Mesenteric fat pad (tissue), 1 donor: ENCODE measurements at places on chromosomes 7 and 10. TPM values are rescaled to one million over a fixed set of nuclear protein-coding genes. Genes with fewer than 3 reads are reported as not detected.

DNA sequence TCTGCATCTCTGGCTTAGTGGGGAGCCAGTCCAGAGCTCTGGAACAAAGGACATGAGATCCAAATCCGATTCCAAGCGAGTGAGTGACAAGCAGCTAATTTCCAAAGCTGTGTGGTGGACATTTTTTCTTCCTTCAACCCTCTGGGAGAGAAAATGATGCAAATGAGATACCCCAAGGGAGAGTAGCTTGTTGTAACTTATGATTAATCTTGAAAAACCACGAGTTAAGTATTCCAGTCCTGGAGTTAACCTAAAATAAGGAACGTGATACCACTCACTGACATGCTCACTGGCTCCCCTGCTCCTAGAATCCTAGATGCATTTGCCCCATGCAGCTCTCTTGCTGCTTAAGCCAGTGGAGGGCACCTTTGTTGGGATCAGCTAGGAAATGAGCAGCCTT is 116.0 kb upstream of the HABP2 start:
- DNase-seq = no peak

DNA sequence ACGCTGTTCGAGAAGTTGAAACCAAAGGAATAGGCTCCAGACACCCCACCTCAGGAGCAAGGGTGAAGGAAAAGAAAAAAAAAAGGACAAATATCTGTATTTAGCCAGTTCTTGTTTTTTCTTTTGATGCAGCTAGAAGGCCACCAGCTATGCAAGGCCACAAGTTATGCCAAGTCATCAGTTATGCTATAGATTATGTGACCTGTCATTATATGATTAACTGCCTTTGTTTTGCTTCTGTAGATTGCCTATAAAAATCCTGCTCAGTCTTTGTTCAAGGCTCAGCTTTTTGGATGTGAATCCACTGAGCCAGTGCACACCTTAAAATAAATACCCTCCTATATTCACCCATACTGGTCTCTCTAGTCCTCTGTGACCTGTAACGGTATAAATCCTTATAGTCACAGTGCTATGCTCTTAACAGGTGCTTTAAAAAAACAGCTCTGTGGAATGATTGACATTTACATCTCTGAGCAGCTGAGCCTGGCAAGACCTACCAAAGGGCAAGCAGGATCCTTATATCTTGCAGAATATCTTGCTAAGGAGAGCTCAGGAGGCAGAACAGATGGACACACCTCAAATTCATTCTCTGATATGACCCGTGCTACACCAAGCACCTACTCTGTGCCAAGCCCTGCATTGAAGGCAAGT is 20.4 kb downstream of the MAT1A start:
- DNase-seq = no peak

C10orf62 gene
- not detected for total RNA-seq

- no peak for DNase-seq
Measured at GRCh38 chr7:124764051-124764846, 1.3 kb downstream of the GPR37 start.

CH25H gene
- total RNA-seq = 4.8 TPM

- no peak for DNase-seq
Measured at GRCh38 chr7:117731455-117731854, 141.8 kb downstream of the CTTNBP2 start.

DNA sequence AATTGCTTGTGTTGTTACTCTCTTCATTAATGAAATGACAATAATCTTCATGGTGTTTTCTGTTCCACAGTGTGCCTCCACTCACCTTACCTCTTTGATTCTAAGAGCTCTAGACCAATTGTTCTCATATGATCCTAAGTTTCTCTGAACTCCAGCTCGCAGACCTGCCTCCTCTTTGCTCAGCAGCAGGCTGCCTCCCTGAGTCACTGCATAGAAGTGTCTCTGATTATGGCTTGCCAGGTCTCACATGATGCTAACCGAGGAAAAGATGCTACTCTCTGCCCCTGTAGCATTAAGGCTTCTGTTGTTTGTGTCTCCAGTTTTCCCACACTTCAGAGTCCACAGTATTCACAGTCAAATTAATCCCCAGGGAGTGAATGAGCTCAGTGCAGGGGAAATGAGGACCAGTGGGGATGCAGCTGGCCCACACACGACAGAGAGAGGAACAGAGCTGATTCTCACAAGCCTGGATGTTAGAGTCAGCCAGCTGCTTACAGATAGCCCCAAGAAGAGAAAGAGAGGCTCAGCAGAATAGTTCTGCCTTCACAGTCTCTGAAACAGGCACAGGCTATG is 145.9 kb upstream of the EGR2 start:
- DNase-seq = no peak

SLC18A2 gene
- 0.42 TPM for total RNA-seq

GRCh38 chr7:36972140-36972518 is 247.8 kb upstream of the AOAH start:
- DNase-seq = no peak

NODAL gene
- not detected for total RNA-seq

DNA sequence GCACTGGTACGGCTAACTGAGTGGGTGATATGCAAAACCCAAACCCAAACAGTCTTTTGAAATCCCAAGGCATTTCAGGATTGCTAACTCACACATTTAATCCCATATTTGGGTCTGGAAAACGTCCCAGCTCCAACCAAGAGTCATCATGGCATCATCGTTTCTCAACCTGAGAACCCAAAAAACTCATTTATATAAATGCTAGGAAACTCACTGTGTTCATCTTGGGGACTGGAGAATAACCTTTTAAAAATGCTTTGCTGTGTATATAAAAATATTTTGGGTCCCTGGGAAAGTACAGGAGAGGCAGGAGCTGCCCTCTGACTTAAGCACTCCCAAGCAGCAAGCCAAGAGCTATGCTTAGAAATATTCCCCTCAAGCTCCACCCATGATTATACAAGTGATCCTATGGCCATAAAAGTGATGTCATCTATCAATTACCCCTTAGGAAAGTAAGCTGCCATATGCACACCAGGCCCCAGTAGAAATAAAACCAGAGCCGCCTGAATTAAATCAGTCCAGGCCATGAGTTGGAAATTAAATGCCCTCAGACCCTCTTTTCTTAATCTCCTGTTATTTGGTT is 352.1 kb downstream of the FRMD4A start:
- no peak for DNase-seq

HABP2 gene
- total RNA-seq = not detected

NXPH1 gene
- total RNA-seq = not detected

ANKRD1 gene
- total RNA-seq = 1.6 TPM

- DNase-seq = no peak
Measured at GRCh38 chr7:141792526-141792925, 2.5 kb downstream of the TAS2R5 start.

GRCh38 chr7:12322284-12322902 is 81.3 kb downstream of the VWDE start:
- no peak for DNase-seq

GRCh38 chr10:14779001-14779651 is 4.4 kb upstream of the FAM107B start:
- no peak for DNase-seq

NPY gene
- not detected for total RNA-seq

DNA sequence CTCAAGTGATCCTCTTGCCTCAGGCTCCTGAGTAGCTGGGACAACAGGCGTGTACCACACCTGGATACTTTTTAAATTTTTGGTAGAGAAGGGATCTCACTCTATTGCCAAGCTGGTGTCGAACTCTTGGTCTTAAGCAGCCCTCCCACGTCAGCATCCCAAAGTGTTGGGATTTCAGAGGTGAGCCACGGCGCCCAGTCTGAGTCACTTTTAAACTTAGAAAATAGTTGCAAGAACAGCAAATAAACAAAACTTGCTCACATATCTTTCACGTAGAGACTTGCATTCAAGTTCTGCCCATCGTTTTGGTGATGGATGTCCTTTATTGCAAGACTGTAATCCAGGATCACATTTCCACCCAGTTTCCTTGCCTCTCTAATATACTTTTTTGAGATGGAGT is 16.6 kb downstream of the GTF2I start:
- DNase-seq = no peak

HKDC1 gene
- total RNA-seq = 0.10 TPM

DNA sequence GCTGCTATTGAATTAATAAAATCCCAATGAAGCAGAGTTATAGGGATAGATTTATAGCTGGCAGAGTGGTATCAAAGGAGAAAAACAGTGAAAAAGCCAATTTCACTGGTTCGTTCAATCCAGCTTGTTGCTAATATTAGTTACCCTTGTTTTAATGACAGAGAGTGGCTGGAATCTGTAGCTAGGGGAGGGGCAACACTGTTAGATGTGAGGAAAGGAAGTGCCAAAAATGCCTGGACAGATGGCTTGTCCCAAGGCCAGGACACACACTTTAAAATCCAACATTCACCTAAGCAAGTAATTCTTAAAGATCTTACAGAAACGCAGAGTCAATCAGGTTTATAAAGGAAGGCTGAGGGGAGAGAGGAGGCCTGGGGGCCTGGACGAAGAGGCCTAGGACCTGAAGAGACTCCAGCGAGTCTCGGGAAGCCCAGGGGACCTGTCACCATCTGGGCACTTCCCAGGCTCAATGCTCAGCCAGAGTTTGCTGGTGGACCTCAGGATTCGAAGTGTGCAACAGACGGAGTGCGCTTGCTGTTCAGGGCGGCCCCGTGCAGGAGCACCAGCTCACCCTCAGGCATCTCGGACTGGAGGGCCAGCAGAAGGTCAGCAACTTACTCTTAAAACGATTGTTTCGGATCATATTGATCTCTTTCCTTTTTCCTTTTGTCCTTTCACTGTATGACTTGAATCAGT is 36.7 kb downstream of the TMEM248 start:
- DNase-seq = no peak

GRCh38 chr10:5466451-5467206 is 32.7 kb downstream of the CALML5 start:
- DNase-seq = no peak

ZKSCAN1 gene
- total RNA-seq = 58.9 TPM

GRCh38 chr7:47327698-47328391 is 254.1 kb downstream of the TNS3 start:
- DNase-seq = no peak

- DNase-seq = no peak
Measured at GRCh38 chr10:17033529-17034260, 95.9 kb downstream of the CUBN start.

DNA sequence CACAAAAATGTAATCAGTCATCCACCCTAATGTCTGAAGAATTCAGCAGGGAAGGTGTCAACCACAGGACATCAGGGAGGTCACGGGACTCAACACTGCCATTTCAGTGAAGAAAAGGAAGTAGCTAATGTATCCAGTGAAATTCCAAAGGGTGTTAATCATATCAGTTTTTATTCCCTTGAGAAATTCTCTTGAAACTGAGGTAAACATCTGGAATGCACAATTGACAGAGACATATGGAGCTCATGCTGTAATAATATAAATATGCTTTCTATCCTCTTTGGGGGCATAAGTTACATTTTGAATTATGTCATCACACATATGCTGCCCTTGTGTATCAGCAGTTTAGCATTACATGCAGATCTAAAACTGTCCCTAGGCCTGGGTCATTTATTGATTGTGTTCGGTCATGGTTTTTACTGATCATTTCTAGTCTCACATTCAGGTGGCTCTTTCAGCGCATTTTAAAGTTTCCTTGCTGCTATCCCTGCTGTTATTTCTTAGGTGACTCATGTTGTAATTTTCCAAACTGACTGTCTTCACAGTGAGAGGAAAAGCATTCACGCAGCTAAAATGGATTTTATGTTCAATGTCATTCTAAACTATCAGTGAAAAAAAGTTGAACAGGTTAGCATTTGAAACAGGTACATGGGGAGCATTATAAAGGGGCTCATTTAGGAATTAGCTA is 273.9 kb downstream of the TSPAN12 start:
- no peak for DNase-seq

- no peak for DNase-seq
Measured at GRCh38 chr7:8871716-8872115, 438.3 kb downstream of the NXPH1 start.

CCL24 gene
- not detected for total RNA-seq

TMEM176B gene
- total RNA-seq = 57.8 TPM

- DNase-seq = no peak
Measured at GRCh38 chr10:13483073-13483472, 45.7 kb downstream of the BEND7 start.

DNA sequence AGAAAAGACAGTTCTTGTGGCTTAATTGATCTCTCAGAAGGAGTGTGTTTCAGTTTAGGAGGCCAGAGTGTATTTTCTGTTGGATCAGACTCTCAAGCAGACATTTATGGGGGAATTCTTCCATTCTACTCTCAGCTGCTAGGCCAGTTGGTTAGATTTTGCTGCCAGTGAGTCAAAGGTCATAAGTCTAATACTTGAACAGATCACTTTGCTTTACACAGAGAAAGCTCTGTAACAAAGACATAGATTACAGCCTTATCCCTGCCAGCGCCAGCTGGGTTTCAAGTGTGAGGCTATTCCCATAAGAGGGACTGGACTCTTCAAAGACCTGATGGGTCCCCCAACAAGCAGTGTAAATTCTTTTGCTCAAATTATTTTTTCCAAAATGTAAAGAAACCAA is 145.6 kb upstream of the SEMA3C start:
- DNase-seq = no peak

NAT16 gene
- total RNA-seq = not detected

DNA sequence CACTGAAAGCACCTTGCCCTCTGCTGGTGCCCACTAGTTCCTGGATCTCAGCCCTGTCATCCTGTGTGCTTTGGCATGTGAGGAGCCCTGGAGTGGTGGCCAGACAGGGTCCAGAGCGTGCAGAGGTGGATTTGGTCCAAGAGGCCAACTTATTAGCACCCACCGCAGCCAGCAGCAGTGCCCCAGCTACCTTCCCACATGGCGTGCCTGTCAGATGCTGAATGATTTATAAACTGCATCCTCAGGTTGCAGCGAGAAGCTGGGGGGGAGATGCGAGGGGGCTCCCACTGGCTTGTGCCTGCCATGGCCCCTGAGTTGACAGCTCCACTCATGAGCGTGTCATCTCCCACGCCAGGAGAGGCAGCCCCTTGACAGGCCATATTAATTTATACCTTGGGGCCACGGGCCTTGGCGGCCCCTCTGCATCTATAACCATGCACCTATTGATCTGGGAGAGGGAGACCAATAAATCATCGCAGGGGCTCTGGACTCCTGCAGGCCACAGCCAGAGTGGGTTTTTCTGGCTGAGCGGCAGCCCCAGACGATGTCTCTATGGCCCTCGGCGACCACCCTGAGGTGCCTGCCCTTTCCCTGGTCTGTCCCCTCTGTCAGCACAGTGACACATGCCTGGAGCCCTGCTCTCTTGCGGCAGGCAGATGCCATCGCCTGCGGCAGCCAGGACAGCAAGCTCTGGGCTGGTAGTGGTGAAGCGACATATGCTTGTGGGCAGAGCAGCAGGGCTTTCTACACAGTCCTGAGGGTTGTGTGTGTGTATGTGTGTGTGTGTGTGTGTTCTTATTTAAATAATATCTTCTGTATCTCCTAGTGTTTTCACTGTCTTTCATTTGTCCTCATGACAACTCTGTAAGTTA is 120.8 kb downstream of the CDH23 start:
- no peak for DNase-seq

AGR3 gene
- total RNA-seq = not detected

DNA sequence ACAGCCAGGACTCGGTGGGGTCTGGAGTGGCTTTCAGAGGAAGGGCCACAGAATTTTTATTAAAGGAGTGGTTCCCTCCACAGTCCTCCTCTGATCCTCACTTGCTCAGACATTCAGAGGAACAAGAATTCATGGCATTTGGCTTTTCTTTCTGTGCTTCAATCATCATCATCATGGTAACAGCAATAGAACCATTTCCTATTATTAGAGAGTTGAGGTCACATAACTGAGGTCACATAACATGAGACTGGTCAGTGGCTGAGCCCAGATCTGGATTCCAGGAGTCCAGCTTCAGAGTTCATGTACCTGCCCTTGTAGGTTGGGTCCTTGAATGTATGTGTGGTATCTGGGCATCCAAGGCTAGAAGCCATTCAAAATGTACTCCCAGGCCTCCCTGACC is 177.3 kb upstream of the GRB10 start:
- DNase-seq = no peak

- DNase-seq = no peak
Measured at GRCh38 chr10:62253704-62254103, 14.9 kb downstream of the RTKN2 start.
